ENCODE measurements at places on chromosomes 2 and 18.

GRCh38 chr2:119448427-119449141, 16.9 kb downstream of the TMEM37 start:
- no peak for DNase-seq

DNA sequence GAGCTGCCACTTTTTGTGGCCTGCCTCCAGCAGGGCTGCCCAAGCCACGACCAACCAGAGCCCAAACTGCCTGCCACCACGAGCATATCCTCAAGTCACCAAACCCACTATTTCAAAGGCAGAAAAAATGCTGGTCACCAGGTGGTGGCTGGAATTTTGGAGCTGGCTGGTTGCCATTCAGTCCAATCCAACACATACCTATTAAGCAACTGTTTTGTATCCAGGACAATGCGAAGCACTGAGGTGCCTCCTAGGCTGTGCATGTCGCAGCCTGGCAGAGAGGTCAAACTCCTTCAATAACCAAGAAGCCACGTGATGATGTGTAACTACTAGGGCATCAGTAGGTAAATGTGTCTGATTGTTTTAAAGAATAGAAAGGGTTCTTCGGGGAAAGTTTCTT, 108.3 kb upstream of the PPP1CB start:
- no peak for DNase-seq

DNA sequence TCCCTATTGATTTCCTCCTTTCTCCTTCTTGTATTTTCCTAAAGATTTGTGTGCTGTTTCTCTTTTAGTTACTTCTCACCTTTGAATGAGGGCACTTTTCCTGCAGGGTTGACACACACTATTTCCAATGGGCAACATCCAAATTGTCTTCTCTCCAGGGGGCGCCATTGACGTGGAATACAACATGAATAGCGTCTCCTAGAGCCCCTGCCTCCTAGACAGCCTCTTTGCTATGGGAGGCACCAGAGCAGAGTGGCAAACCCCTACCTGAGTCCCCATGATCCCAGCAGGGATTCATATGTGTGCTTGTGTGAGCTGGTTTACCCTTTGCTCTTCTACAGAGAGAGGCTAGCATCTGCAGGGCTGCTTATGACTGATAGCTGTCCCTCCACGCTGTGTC, 61.3 kb upstream of the ITSN2 start:
- peak; percentile 34 for DNase-seq

GRCh38 chr2:96512341-96512740, 7.2 kb upstream of the NEURL3 start:
- no peak for DNase-seq

- DNase-seq, result no peak
These were observed 258.4 kb downstream of the CD226 start for GRCh38 chr18:69689121-69689759.

DNA sequence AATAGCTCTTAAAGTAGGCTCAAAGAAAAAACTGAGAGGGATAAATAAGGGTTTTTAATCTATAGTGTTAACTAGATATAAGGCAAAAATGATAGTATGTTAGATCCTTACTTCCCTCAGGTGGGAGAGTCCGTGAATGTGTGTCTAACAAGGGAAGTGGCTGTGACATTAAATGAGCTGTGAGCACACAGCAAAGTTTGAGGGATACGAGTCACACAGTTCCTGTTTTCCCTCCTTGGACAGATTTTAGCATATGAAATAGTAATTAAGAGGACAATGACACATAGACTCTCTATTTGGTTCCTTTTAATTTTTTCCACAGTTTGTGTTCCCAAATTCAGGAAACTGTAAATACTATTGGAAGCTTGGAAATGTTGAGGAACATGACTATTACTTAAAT, 148.4 kb upstream of the CAVIN2 start:
- DNase-seq, result no peak

GRCh38 chr2:240432430-240432819, 3.0 kb upstream of the GPC1 start:
- DNase-seq, result no peak

- DNase-seq, result no peak
These were observed 73.3 kb upstream of the ATIC start for GRCh38 chr2:215238485-215239098.

DNA sequence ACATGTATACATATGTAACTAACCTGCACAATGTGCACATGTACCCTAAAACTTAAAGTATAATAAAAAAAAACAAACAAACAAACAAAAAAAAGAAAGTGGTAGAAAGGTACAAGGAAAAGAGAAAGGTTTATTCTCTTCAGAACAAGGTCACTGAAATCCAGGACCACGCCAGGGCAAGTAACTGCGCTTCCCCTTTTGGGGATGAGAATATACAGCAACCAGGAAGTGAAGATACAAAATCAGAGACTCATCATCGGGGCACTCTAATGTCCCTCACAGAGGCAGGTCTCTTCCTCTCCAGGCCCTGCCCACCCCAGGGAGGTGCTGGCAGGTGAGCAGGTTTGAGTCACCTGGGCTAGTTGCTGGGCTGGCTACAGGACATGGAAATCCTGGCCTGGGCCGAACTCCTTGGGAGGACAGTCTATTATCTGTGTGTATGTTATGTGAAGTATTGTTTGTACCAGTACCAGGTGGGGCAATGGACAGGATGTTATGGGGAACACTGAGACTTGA, 100.4 kb upstream of the GPR45 start:
- no peak for DNase-seq

DNA sequence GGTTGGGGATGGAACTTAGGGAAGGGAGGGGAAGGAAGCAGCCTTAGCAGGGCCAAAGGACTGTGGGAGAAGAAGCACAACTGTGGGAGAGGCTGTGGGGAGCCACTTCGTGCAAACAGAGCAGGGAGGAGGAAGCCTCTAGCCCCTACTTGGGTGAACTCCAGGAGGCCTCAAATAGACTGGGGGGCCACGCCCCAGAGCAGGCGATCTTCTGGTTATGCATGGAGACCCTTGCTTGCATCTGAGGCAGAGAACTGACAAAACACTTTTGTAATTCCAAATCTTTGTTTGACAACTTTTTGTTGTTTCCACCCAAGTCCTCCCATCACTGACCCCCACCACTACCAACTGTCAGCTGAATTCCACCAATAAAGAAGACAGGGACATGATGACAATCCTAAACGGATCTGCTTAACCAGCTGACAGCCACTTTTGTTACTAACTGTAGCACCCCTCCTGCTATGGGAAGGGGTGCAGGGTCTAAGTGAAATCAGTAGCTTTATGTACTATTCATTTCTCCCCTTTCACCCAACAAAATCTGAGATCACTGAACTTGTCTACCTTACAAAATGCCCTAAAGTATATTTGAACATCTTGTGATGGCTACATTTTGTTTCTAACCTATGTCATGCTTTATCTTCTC, 80.5 kb upstream of the CPO start:
- DNase-seq, result no peak

- no peak for DNase-seq
These were observed 1690.7 kb upstream of the TMEFF2 start for GRCh38 chr2:193885419-193885818.

DNA sequence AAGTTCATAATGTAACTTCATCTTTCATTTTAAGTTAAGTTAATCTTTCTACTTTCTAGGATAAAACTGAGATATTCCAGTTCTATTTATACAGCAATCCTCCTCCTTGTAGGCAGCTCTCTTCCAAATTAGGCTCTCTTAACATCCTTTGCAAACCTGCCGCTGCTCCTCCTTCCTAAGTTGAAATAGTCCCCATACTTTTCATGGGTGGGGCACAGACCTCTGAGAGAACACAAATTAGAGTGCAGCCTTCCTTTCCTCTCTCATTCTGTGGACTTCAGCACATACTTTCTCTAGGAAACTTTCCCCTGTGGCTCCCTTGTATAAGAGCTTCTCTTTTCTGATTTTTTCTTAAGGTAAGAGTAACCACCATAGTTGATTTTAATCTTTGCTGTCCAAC, 28.3 kb downstream of the TWSG1 start:
- no peak for DNase-seq

- DNase-seq, result no peak
These were observed 8.2 kb downstream of the ADAM17 start for GRCh38 chr2:9547262-9547991.

GRCh38 chr2:71008342-71008741, 13.7 kb upstream of the TEX261 start:
- DNase-seq, result no peak

GRCh38 chr2:238382381-238382781, 44.3 kb upstream of the ASB1 start:
- DNase-seq, result no peak

GRCh38 chr2:23009545-23010149, 375.3 kb upstream of the KLHL29 start:
- DNase-seq, result no peak

DNA sequence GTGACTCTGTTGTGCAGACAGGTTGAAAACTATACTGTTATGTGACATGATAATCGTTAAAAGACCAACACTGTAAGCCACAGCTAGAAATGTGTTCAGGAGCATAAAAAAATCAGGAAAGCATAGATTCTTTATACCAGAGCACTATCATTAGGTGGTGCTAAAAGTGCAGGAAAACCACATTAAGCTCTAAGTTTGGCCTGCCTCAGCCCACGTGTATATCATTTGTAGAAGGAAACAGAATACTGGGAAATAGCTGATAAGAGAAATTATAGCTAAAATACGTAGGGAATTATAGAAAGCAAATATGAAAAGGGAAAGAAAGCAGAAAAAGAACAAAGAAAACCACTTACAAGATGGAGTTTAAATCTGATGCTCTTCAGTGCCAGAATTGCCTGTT, 26.5 kb upstream of the C2orf74 start:
- DNase-seq, result no peak

GRCh38 chr18:48392268-48392667, 16.9 kb downstream of the ZBTB7C start:
- no peak for DNase-seq

DNA sequence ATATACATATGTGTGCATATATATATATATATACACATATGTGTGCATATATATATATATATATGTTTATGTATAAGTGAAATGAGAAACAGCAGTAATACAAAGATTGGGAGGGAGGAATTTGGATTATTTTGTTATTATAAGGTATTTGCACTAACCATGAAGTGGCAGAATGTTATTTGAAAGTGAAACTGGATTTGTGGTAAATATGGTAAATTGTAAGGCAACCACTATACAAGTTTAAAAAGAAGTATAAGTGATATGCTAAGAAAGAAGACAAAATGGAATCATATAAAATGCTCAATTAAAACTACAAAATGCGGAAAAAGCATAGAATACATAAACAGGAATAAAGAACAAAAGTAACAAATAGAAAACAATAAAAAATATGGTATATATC, 37.5 kb downstream of the FBXO15 start:
- DNase-seq, result no peak

GRCh38 chr2:222859786-222860612, 837 bp upstream of the ACSL3 start:
- DNase-seq, result no peak

Data from progenitor cell of endocrine pancreas (in vitro differentiated cells).